ENCODE measurements at places on chromosomes 2 and 18. TPM values are rescaled to one million over a fixed set of nuclear protein-coding genes. Genes with fewer than 3 reads are reported as not detected.

Gene UPP2
- not detected for total RNA-seq

Gene PKDCC
- 4.0 TPM for total RNA-seq

Gene CERKL
- total RNA-seq = not detected

Gene CCDC74B
- 5.4 TPM for total RNA-seq

Gene CHRNG
- not detected for total RNA-seq

Gene PXDN
- total RNA-seq = 324 TPM

Gene C2orf66
- 0.36 TPM for total RNA-seq

Gene MOB4
- 33.3 TPM for total RNA-seq

Gene AGXT
- total RNA-seq = not detected

Gene PSMD1
- total RNA-seq = 112 TPM

Gene DNAH6
- 0.36 TPM for total RNA-seq

Gene CCT4
- total RNA-seq = 116 TPM

Gene MC4R
- total RNA-seq = not detected

Gene GPR148
- not detected for total RNA-seq

Gene IMPACT
- total RNA-seq = 34.7 TPM

Gene SERPINB5
- not detected for total RNA-seq

Gene DTNA
- total RNA-seq = 11.5 TPM

Gene QPCT
- total RNA-seq = 25.7 TPM

Gene CD8B2
- total RNA-seq = not detected

Gene SIX3
- total RNA-seq = not detected

Gene SERPINB3
- total RNA-seq = not detected

Gene PLB1
- total RNA-seq = 0.36 TPM

Gene SEC11C
- total RNA-seq = 10.1 TPM

Gene HSPE1
- total RNA-seq = 23.5 TPM

Gene APLF
- 10.0 TPM for total RNA-seq

Gene SERPINB10
- 0.29 TPM for total RNA-seq

Gene LYPD6B
- 2.9 TPM for total RNA-seq

Gene MYO3B
- 0.36 TPM for total RNA-seq

Gene WNT6
- not detected for total RNA-seq

Gene AOX1
- total RNA-seq = 76.4 TPM

Gene HOXD4
- 1.2 TPM for total RNA-seq

Gene PROKR1
- not detected for total RNA-seq

Gene FZD7
- total RNA-seq = 64.8 TPM

Gene GPR45
- not detected for total RNA-seq

Gene TMEM200C
- total RNA-seq = under 0.01 TPM

Gene RMDN2
- total RNA-seq = 11.9 TPM

Gene CRYGC
- not detected for total RNA-seq

Gene KCNG2
- not detected for total RNA-seq

Gene LYG2
- not detected for total RNA-seq

Gene GLI2
- total RNA-seq = 3.8 TPM

Gene NYAP2
- total RNA-seq = under 0.01 TPM

Gene APCDD1
- total RNA-seq = 1.8 TPM

Gene TTC27
- total RNA-seq = 25.3 TPM

Gene PDE6D
- total RNA-seq = 19.2 TPM

Measured in osteoblast (primary cell).